ENCODE measurements at places on chromosomes 2 and 18. TPM values are rescaled to one million over a fixed set of nuclear protein-coding genes. Genes with fewer than 3 reads are reported as not detected.

DNA sequence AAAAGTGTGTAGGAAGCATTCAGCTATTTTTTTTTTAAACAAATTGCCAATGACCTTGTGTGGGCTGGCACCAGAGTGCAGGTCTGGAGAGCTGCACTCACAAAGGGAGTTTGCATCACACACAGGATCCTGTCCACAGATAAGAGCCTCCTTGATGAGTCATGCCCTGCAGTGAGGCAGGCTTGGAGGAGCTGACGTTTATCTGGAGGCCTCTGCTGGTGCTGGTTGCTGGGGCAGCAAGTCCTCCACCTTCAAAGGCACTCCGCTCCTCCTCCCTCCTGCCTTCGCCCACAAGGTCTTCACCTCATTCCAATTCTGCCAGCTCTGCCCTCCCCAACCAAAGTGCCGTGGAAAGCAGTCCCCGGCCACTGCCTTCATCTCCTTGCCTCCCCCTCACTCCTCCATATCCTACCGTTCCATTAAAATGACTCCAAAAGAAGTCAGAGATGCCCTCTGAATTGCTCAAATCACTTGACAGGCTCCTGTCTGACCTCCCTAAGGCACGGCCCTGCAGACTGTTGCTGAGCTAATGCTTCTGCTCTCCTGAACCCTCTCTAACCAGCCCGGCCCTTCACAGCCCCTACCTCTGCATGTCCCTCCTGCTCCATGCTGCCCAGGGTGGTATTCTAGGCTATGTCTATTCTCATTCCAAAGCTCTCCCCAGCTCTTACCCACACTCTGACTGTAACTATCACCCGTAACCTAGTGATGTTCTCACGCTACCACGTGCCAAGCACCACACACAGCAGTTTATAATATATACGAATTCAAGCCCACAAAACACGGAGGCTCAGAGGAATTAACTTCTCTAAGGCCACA lies 30.9 kb downstream of the LONRF2 start:
- no peaks in the 10 kb centered on the region for H3K36me3 ChIP-seq
- H3K27me3 ChIP-seq, result no peaks in the 10 kb centered on the region
- no peak overlapping the region for H3K27ac ChIP-seq
- DNase-seq, result peak; percentile 64
- H3K4me3 ChIP-seq, result no peak overlapping the region

- no peaks in the 10 kb centered on the region for H3K27me3 ChIP-seq
- DNase-seq, result no peak
- no peaks in the 10 kb centered on the region for H3K36me3 ChIP-seq
Measured at GRCh38 chr2:146801886-146802285, 1042.9 kb upstream of the ACVR2A start.

GRCh38 chr2:46032161-46032813 lies 264.9 kb upstream of the EPAS1 start:
- H3K4me1 ChIP-seq, result no peaks in the 10 kb centered on the region
- no peaks in the 10 kb centered on the region for H3K27me3 ChIP-seq
- no peaks in the 10 kb centered on the region for H3K36me3 ChIP-seq
- H3K4me3 ChIP-seq, result no peak overlapping the region
- no peak overlapping the region for H3K27ac ChIP-seq
- DNase-seq, result no peak

GRCh38 chr2:232339121-232340081 lies 39.1 kb upstream of the ALPP start:
- no peaks in the 10 kb centered on the region for H3K4me1 ChIP-seq
- no peaks in the 10 kb centered on the region for H3K36me3 ChIP-seq
- H3K4me3 ChIP-seq, result no peak overlapping the region
- no peaks in the 10 kb centered on the region for H3K27me3 ChIP-seq
- no peak for DNase-seq

DNA sequence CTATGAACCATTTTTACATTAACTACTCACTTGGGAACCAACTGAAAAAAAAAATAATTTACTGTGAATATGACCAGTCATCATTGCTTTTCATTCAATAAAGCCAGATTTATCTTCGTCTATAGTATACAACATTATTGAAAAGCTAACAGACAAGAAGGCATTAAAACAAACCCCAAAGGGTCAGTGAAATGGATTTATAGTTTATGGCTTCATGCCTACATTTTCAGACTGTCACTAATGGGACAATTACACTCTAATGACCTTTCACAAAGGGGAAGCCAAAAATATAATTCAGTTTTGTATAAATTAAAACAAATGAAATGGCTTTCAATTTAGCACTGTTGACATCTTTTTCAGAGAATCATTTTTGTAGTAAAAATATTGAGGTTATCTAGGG lies 169.1 kb downstream of the DSEL start:
- H3K4me3 ChIP-seq, result no peak overlapping the region
- no peak for DNase-seq
- no peak overlapping the region for H3K27ac ChIP-seq
- H3K4me1 ChIP-seq, result no peaks in the 10 kb centered on the region

DNA sequence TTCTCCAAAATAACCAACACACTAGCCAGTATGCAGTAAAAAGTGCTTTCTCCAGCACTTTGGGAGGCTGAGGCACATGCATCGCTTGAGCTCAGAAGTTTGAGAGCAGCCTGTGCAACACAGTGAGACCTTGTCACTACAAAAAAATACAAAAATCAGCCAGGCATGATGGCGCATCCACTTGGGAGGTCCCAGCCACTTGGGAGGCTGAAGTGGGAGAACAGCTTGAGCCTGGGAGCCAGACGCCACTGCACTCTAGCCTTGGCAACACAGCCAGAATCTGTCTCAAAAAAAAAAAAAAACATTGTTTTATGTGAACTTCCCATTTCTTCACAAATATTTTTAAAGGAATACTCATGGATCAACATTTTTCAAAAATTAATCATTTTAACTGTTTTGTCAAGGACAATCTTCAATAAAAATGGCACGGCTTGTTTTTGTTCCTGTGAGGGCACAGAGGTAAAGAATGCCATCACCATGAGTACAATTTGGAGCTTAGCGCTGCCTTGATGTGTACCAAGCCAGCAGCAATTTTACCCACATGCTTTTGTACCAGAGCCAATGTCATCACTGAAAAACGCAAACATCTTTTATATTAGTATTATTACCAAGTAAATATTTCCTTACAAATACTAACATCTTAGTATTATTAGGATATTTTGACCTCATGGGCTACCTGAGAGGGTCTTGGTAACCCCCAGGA lies 26.7 kb downstream of the RAB1A start:
- H3K27ac ChIP-seq, result no peak overlapping the region
- H3K27me3 ChIP-seq, result no peaks in the 10 kb centered on the region
- peaks cover 35% of the 10 kb centered on the region for H3K36me3 ChIP-seq
- H3K4me3 ChIP-seq, result no peak overlapping the region

DNA sequence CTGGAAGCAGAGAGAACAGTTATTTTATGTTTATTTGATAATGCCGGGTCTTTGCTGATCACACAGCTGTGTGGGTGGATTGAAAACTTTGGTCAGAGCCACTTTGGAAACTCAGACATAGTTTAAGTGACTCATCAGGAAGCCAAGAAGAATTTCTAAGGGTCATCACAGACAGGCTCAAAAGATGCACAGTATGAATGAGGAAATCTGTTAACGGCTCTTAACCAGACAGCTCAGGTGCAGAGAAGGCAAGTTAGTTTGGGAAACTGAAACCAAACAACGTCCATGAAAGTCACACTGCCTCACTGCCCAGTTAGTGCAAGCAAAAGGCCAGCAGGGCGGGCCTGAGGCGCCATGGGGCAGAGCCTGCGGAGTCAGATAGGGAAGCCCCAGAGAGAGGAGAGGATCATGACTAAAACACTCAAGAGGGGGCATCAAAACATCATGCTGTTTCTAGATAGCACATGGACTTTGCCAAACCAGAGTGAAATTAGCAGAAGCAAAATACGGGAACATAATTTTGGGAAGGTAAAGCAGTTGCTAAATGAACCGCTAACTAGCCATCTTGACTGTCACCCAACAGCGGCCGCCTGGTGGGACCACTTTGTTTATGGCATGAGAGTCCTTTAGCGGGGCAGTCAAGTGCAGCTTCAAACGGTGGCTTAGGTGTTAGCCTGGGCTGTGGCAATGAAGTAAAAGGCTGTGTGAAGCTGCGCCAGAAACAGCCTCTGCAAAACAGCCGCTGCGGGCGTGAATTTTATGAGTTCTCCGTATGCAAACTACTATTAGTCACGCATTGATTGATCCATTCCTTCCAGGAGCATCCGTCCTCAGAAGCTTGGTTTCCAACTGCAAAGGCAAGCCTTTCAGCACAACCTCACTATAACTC lies 101.2 kb downstream of the KCTD18 start:
- H3K4me3 ChIP-seq, result no peak overlapping the region
- no peaks in the 10 kb centered on the region for H3K27me3 ChIP-seq
- DNase-seq, result no peak
- H3K27ac ChIP-seq, result no peak overlapping the region
- no peaks in the 10 kb centered on the region for H3K4me1 ChIP-seq

- no peak for DNase-seq
- H3K4me1 ChIP-seq, result no peaks in the 10 kb centered on the region
- no peak overlapping the region for H3K4me3 ChIP-seq
- H3K27me3 ChIP-seq, result no peaks in the 10 kb centered on the region
Measured at GRCh38 chr2:38702413-38702812, 36.5 kb downstream of the GALM start.

DNA sequence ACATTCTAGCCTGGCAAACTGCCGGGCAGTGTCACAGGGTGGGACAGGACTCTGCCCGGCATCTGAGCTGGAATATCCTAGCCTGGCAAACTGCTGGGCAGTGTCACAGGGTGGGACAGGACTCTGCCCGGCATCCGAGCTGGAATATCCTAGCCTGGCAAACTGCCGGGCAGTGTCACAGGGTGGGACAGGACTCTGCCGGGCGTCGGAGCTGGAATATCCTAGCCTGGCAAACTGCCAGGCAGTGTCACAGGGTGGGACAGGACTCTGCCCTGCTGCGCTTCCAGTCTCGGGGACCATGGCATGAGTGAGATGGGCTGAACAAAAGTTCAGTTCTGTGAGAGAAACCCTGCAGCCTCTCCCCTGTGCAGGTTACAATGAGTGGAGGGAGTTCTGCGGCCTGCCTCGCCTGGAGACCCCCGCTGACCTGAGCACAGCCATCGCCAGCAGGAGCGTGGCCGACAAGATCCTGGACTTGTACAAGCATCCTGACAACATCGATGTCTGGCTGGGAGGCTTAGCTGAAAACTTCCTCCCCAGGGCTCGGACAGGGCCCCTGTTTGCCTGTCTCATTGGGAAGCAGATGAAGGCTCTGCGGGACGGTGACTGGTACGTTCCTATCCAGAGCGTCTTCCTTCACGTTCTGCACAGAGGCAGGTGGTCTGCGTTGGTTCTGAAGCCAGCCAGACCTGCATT lies 80.3 kb downstream of the TPO start:
- no peaks in the 10 kb centered on the region for H3K27me3 ChIP-seq
- H3K4me3 ChIP-seq, result no peak overlapping the region
- DNase-seq, result no peak
- no peaks in the 10 kb centered on the region for H3K36me3 ChIP-seq
- no peak overlapping the region for H3K27ac ChIP-seq

GRCh38 chr2:181411105-181411849 lies 45.9 kb upstream of the ITGA4 start:
- peaks cover 73% of the 10 kb centered on the region for H3K4me1 ChIP-seq
- peak overlapping the region; percentile 57 for H3K4me3 ChIP-seq
- peak overlapping the region; percentile 99 for H3K27ac ChIP-seq
- DNase-seq, result peak; percentile 99

DNA sequence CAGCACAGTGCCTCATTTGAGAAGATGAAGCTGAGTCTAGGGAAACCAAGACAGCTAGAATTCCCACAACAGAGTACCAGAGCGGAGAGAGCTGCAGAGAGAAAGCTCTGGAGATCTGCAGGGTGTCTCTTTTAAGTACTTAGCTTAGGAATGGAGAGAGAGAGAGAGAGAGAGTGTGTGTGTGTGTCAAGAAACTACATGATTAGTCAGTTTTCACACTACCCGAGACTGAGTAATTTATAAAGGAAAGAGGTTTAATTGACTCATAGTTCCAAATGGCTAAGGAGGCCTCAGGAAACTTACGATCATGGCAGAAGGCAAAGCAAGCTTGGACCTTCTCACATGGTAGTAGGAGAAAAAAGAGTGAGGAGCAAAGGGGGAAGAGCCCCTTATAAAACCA lies 64.0 kb downstream of the HIBCH start:
- H3K27ac ChIP-seq, result no peak overlapping the region
- H3K27me3 ChIP-seq, result no peaks in the 10 kb centered on the region
- no peaks in the 10 kb centered on the region for H3K4me1 ChIP-seq
- H3K36me3 ChIP-seq, result peaks cover 50% of the 10 kb centered on the region

- H3K27ac ChIP-seq, result no peak overlapping the region
- H3K27me3 ChIP-seq, result no peaks in the 10 kb centered on the region
- no peaks in the 10 kb centered on the region for H3K4me1 ChIP-seq
- no peak overlapping the region for H3K4me3 ChIP-seq
- H3K36me3 ChIP-seq, result peaks cover 4% of the 10 kb centered on the region
- no peak for DNase-seq
Measured at GRCh38 chr2:3284657-3285630, 92.7 kb downstream of the EIPR1 start.

GRCh38 chr2:190533968-190534309 lies 583 bp downstream of the NEMP2 start:
- peaks cover 63% of the 10 kb centered on the region for H3K4me1 ChIP-seq
- peak overlapping the region; percentile 77 for H3K4me3 ChIP-seq
- H3K36me3 ChIP-seq, result peaks cover 8% of the 10 kb centered on the region
- DNase-seq, result peak; percentile 80

DNA sequence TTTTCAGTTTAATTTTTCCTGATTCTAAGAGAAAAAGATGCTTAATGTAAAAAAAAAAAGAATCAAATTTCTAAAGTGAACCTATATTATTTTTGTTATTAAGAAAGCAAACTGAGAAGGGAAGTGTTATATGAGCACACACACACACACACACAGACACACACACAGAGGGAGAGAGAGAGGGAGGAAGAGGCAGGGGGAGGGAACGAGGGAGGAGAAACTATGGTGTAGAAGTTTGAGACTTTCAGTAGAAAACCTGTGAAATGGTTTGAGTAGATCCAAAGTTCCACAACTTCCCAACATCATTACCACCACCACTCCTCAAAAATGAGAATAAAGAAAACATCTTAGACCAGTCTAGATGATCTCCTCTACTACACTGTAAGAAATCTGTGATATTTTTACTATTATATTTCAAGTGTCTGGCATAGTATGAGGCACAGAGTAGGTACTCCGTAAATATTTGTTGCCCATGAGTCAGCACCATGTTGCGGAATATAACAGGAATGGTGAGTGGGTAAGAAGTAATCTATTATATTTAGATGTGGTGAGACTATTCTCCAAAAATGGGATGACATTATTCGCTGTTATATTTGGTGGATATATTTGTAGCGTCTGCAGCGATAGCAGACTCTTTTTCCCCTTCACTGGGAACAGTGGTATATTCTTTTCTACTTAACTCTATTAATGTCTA lies 149.4 kb upstream of the DNMT3A start:
- H3K4me1 ChIP-seq, result no peaks in the 10 kb centered on the region
- H3K36me3 ChIP-seq, result no peaks in the 10 kb centered on the region

DNA sequence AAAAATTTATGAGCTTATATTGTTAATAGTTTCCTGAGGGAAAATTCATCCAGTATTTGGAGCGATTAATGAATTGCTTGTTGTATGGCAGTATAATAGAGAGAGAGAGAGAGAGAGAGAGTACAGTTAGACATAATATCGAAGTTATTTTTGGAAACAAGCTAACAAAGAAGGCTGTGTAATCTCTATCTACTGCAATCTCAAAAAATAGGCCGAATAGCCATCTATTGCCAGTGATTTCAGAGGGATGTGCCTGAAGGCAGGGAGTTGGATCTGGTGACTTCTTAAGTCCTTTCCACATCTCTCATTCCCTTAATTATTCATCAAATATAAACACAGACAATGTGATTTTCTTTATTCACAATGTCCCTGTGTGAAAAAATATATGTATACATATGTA lies 433.1 kb upstream of the RAB12 start:
- no peaks in the 10 kb centered on the region for H3K36me3 ChIP-seq
- H3K27ac ChIP-seq, result no peak overlapping the region
- no peak overlapping the region for H3K4me3 ChIP-seq
- no peak for DNase-seq
- no peaks in the 10 kb centered on the region for H3K27me3 ChIP-seq
- H3K4me1 ChIP-seq, result no peaks in the 10 kb centered on the region

Gene MYL12A
- 482 TPM for total RNA-seq

Gene UGT1A1
- not detected for total RNA-seq

Gene HOXD13
- not detected for total RNA-seq

Data from Karpas-422 (cell line).